ENCODE measurements at places on chromosomes 5 and 9.

- H3K27me3 ChIP-seq, result no peaks in the 10 kb centered on the region
- no peak for DNase-seq
- no peak overlapping the region for H3K4me3 ChIP-seq
- no peak overlapping the region for H3K27ac ChIP-seq
Observed at GRCh38 chr5:148805326-148806290, 20.8 kb upstream of the ADRB2 start.

- H3K36me3 ChIP-seq, result no peaks in the 10 kb centered on the region
- no peak for DNase-seq
- peak overlapping the region; percentile 78 for H3K27ac ChIP-seq
- H3K27me3 ChIP-seq, result no peaks in the 10 kb centered on the region
Observed at GRCh38 chr5:78527054-78527859, 121.3 kb downstream of the LHFPL2 start.

- H3K4me3 ChIP-seq, result no peak overlapping the region
- H3K36me3 ChIP-seq, result no peaks in the 10 kb centered on the region
- H3K27me3 ChIP-seq, result no peaks in the 10 kb centered on the region
- H3K27ac ChIP-seq, result peak overlapping the region; percentile 57
- H3K4me1 ChIP-seq, result peaks cover 46% of the 10 kb centered on the region
- no peak for DNase-seq
Observed at GRCh38 chr9:5582835-5583195, 46.1 kb upstream of the RIC1 start.

DNA sequence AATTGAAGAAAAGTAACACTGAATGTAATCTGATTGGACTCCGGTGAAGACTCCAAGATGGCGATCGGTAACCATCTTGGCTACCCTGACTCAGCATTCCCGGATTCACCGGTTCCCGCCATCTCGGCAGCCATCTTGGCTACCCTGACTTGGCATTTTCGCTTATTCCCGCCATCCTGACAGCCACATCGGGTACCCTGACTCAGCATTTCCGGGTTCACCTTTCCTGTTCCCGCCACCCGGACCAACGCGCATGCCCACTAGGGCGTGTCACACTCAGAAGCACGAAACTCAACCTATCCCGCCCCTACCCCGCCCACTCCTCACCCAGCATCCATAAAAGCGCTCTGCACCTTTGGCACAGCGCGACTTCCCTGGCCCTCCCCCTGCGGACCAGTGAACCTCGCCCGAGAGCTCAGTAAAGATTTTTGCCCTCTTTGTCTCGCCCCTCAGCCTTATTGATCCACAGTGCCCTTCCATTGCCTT lies 17.2 kb downstream of the SPTLC1 start:
- no peaks in the 10 kb centered on the region for H3K4me1 ChIP-seq
- H3K36me3 ChIP-seq, result peaks cover 27% of the 10 kb centered on the region
- DNase-seq, result no peak
- no peaks in the 10 kb centered on the region for H3K27me3 ChIP-seq

DNA sequence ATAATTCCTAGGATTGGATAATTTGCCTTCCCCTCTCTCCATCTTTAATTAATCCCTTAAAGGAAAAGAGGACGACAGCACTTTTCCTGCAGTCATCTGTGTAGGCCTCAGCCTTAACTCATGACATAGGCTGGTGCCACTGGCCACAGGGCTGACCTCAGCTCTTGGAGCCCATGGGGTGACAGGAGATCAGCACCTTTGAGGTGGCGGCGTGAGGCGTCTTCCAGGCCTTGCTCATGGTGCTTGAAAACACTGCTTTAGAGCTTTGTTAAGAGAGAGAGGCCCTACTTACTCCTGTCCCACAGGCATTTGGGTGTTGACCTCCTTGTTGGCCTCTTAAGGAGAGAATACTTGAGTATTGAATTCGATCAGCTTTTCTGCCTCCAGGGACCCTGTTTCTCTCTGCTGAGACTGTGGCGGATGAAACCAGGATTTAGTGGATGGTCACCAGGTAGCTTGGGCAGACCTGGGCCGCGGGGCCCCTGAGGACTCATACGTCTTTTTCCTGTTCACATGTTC lies 23.4 kb downstream of the TENT4A start:
- peaks cover 5% of the 10 kb centered on the region for H3K36me3 ChIP-seq
- H3K27ac ChIP-seq, result no peak overlapping the region
- no peak for DNase-seq

- no peaks in the 10 kb centered on the region for H3K27me3 ChIP-seq
- H3K4me3 ChIP-seq, result peak within 1 kb of the TSS; percentile 91
- H3K36me3 ChIP-seq, result no peaks in the 10 kb centered on the region
- peaks cover 26% of the 10 kb centered on the region for H3K4me1 ChIP-seq
- DNase-seq, result peak; percentile 50
Observed at GRCh38 chr5:40798012-40798800, at the start of gene PRKAA1. TSS of gene PRKAA1 (minus strand) at chr5:40798374. CDS start at chr5:40798189, 185 bp downstream.

GRCh38 chr9:97299809-97300414 lies 7.5 kb upstream of the CCDC180 start:
- no peaks in the 10 kb centered on the region for H3K27me3 ChIP-seq
- H3K36me3 ChIP-seq, result peaks cover 6% of the 10 kb centered on the region
- DNase-seq, result no peak
- no peak overlapping the region for H3K4me3 ChIP-seq
- no peaks in the 10 kb centered on the region for H3K4me1 ChIP-seq

DNA sequence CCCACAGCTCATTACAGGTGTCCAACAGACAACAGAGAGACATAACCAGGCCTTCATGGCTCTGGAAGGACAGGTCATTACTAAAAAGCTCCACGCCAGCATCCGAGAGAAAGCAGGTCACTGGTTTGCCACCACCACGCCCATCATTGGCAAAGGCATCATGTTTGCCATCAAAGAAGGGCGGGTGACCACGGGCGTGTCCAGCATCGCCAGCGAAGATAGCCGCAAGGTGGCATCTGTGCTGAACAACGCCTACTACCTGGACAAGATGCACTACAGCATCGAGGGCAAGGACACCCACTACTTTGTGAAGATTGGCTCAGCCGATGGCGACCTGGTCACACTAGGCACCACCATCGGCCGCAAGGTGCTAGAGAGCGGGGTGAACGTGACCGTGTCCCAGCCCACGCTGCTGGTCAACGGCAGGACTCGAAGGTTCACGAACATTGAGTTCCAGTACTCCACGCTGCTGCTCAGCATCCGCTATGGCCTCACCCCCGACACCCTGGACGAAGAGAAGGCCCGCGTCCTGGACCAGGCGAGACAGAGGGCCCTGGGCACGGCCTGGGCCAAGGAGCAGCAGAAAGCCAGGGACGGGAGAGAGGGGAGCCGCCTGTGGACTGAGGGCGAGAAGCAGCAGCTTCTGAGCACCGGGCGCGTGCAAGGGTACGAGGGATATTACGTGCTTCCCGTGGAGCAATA lies 29.3 kb upstream of the WWC1 start:
- H3K4me3 ChIP-seq, result no peak overlapping the region
- no peaks in the 10 kb centered on the region for H3K27me3 ChIP-seq
- H3K27ac ChIP-seq, result no peak overlapping the region
- H3K4me1 ChIP-seq, result no peaks in the 10 kb centered on the region
- DNase-seq, result no peak
- no peaks in the 10 kb centered on the region for H3K36me3 ChIP-seq

GRCh38 chr5:119393746-119394145 lies 37.9 kb downstream of the TNFAIP8 start:
- H3K36me3 ChIP-seq, result peaks cover 11% of the 10 kb centered on the region
- H3K27me3 ChIP-seq, result no peaks in the 10 kb centered on the region
- peak overlapping the region; percentile 59 for H3K27ac ChIP-seq
- no peak for DNase-seq
- H3K4me3 ChIP-seq, result no peak overlapping the region

DNA sequence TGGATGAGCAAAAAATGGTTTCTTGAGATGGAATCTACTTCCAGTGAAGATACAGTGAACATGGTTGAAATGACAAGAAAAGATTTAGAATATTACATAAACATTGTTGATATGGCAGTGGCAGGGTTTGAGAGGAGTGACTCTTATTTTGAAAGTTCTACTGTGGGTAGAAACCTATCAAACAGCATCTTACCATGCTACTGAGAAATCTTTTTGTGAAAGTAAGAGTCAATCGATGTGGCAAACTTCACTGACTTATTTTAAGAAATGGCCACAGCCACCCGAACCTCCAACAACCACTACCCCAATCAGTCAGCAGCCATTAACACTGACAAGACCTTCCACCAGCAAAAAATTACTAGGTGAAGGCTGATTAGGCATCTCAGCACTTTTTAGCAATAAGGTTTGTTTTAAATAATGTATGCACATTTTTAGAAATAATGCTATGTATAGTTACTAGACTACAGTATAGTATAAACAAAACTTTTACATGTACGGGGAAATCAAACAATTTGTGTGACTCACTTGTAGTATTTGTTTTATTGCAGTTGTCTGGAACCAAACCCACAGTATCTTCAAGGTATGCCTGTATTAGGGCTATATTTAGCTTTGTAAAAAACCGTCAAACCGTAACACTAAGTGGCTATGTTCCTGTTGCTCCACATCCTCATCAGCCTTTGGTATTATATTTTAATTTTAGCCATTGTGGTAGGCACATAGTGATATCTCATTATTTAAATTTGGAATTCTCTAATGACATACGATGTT lies 30.6 kb upstream of the ADAMTS6 start:
- H3K4me3 ChIP-seq, result no peak overlapping the region
- H3K36me3 ChIP-seq, result no peaks in the 10 kb centered on the region
- no peak overlapping the region for H3K27ac ChIP-seq
- no peaks in the 10 kb centered on the region for H3K4me1 ChIP-seq
- no peak for DNase-seq

GRCh38 chr5:87579678-87580077 lies 166.9 kb upstream of the CCNH start:
- H3K36me3 ChIP-seq, result no peaks in the 10 kb centered on the region
- DNase-seq, result no peak
- no peaks in the 10 kb centered on the region for H3K27me3 ChIP-seq
- no peak overlapping the region for H3K27ac ChIP-seq

DNA sequence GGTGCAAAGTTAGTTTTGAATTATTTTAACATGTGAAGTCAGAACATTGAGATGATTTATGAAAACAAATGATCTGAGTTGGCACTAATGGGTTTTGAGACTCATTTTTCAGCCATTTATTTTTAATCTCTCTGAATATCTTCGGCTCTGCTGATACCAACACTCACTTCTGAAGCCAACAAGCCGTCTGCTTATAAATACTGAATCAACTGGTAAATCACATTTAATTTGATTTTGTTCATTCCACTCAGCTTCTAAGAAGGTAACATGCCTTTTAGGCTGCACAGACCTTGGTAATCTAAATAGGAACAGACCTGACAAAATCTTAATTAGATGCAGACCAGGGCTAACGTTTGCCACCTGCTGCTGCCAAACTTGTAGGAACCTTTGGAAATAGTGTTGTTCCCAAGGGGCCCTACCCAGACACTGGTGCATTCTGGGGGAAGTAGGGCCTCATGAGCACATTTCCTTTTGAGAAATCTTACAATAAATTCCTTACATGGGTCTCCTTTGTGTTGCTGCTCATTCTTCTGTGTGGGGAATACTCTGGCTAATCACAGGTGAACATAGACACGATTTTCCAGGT lies 182.2 kb downstream of the KCTD16 start:
- no peaks in the 10 kb centered on the region for H3K27me3 ChIP-seq
- no peak overlapping the region for H3K27ac ChIP-seq
- no peak for DNase-seq
- no peaks in the 10 kb centered on the region for H3K36me3 ChIP-seq
- no peaks in the 10 kb centered on the region for H3K4me1 ChIP-seq
- H3K4me3 ChIP-seq, result no peak overlapping the region

- H3K27me3 ChIP-seq, result no peaks in the 10 kb centered on the region
- peaks cover 18% of the 10 kb centered on the region for H3K4me1 ChIP-seq
- DNase-seq, result no peak
- no peak overlapping the region for H3K27ac ChIP-seq
Observed at GRCh38 chr5:168658394-168658793, 79.2 kb upstream of the PANK3 start.

GRCh38 chr5:131068076-131068475 lies 97.0 kb downstream of the HINT1 start:
- no peak for DNase-seq
- no peaks in the 10 kb centered on the region for H3K27me3 ChIP-seq
- H3K4me3 ChIP-seq, result no peak overlapping the region
- H3K36me3 ChIP-seq, result no peaks in the 10 kb centered on the region

- no peaks in the 10 kb centered on the region for H3K36me3 ChIP-seq
- no peaks in the 10 kb centered on the region for H3K4me1 ChIP-seq
- H3K27ac ChIP-seq, result no peak overlapping the region
- H3K27me3 ChIP-seq, result no peaks in the 10 kb centered on the region
- no peak for DNase-seq
Observed at GRCh38 chr9:72895122-72895521, 57.7 kb downstream of the ALDH1A1 start.

GRCh38 chr5:128304791-128305190 lies 221.2 kb downstream of the SLC12A2 start:
- DNase-seq, result no peak
- H3K27ac ChIP-seq, result no peak overlapping the region
- H3K36me3 ChIP-seq, result no peaks in the 10 kb centered on the region
- H3K4me3 ChIP-seq, result no peak overlapping the region
